ENCODE measurements at places on chromosomes 3 and 15. TPM values are rescaled to one million over a fixed set of nuclear protein-coding genes. Genes with fewer than 3 reads are reported as not detected.

FANCD2OS gene
- not detected for total RNA-seq

- no peaks in the 10 kb centered on the region for H3K36me3 ChIP-seq
- no peaks in the 10 kb centered on the region for H3K4me1 ChIP-seq
- no peak for DNase-seq
- H3K27ac ChIP-seq: no peak overlapping the region
Measured at GRCh38 chr3:181880331-181880730, 168.6 kb downstream of the SOX2 start.

DNA sequence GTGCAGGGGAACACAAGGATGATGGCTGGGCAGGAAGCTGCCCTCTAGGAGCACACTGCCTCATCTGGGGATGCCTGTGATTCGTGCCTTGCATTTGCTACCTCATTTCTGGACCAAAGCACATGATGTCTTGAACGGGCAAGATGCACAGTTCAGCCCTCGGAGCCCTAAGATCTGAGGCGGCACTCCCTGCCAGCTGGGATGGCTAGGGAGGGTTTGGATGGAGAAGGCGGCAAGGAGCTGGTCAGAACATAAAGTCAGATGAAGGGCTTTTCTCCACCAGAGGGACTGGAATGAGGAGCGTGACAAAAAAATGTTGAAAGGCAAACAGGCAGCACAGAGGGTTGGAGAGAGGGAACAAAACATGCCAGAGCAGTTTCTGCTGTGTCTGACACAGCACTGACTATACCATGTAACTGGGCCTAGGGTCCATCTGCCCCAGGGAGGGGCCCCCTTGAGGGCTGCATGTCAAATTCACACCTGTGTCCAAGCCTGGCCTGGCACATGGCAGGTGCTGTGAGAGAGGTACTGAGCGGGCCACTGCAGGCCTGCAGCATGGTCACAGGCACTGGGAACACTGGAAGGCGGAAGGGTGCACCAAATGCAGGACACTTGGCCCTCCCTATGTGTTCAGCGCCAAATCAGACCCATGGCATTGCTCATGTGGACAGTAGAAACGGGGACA, 21.7 kb downstream of the TMEM43 start:
- peak overlapping the region; percentile 81 for H3K27ac ChIP-seq
- no peak overlapping the region for H3K4me3 ChIP-seq
- no peaks in the 10 kb centered on the region for H3K36me3 ChIP-seq

DNA sequence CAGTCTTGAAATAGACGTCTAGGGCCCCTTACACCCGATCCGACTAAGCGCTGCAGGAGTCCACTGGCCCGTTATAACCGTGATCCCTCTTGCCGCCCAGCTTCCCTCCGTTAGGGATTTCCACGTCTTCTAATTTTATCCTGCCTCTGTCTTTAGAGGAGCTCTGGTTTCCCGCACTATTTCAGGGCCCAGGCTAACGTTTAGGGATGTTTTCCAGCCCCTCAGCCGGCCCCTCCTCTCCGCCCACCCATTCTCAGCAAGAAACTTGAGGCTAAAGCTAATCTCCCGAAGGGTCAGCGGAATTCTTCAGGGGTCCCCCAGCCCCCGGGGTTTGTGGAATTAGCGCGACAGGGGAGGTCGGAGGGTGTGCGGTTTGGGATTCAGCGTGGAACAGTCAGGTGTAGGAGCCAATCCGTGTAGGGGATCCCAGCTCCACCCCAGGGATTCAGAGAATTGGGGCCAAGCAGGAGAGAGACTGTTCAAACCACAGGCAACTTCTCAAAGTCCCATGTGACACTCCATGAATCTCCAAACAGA, 1.6 kb downstream of the PTX3 start:
- no peak for DNase-seq
- H3K27ac ChIP-seq: no peak overlapping the region
- no peaks in the 10 kb centered on the region for H3K36me3 ChIP-seq
- H3K4me1 ChIP-seq: peaks cover 16% of the 10 kb centered on the region
- H3K4me3 ChIP-seq: peak overlapping the region; percentile 61

DNA sequence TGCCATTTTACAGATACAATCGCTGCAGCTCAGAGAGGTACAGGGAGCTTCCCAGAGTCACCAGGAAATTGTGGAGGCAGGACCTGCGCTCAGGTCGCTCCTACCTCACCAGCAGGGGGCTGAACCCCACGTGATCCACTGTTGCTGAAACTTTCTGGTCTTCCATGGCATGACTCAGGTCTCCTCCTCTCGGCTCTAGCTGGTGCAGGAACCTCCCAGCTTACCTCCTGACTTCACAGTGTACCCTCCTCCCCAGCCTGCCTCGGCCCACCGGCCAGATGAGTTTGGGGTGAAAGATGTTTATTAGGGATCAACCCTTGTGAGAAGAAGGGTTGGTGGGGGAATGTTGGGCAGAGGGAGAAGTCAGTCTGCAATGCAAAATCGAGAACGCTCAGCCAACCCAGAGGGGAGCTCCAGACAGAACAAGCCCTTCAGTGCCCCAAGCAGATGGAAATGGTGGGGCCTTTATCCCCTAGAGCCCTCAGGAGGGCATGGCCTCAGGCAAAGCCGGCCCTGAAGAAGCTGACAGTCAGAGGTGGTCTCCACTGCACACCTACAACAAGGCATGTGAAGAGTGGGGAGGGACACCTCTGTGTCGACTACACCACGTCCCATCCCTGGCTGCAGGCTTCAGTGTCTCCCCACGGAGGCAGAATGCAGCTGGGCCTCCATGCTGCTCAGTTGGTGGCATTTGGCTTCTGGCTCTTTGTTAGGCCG, 118.6 kb upstream of the PRR20G start:
- no peak overlapping the region for H3K27ac ChIP-seq
- no peak overlapping the region for H3K4me3 ChIP-seq
- no peaks in the 10 kb centered on the region for H3K27me3 ChIP-seq

DNA sequence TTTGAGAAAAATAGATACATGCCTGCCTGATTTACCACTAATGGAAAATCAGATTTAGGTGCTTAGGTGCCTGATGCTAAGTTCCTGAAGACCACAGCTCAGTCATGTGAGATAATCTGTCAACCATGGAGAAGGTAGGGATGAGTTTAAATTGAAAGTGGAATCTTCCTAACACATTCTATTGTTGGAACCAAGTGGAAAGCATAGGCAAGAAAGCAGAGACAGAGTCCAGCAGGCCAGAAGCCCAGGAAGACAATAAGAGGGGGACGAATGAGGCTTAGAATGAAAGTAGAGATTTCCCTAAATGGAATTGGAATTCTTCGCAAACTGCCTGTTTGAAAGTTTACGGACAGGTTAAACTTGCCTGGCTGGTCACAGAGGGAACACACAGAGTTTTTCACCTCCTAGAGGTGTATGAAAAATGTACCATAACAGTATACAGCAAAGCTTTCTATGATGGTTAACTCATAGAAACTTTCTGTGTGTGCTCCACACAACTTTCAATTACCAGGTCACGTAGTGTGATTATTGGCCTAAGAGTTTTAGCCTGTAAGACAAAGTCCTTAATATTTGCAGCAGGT, 453.8 kb upstream of the KCNMB2 start:
- H3K36me3 ChIP-seq: no peaks in the 10 kb centered on the region
- H3K4me3 ChIP-seq: no peak overlapping the region
- no peak overlapping the region for H3K27ac ChIP-seq
- no peaks in the 10 kb centered on the region for H3K27me3 ChIP-seq
- DNase-seq: no peak

DNA sequence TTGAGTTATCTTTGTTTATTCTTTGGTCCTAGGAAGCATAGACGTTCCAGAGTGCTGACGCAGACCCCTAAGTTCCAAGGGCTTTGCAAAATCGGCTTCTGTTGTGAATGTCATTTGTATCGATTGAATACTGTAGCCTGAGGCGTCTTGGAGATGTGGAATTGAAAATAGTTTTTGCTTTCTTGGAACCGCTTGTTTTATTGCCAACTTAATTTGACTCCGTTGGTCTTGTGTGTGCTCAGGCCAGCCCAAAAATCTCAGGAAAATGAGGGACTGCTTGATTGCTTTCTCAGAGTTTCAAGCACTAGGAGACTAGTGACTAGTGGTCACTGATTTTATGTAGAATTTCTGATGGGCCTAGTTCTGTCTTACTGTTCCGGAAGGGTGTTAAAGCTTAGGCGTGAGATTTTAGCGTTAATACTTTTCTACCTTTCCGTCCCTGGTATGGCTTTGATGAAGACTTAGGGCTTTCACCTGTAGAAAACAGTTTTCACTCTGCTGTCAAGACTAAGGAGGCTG, 263 bp upstream of the UTS2B start:
- peak overlapping the region; percentile 92 for H3K27ac ChIP-seq
- H3K4me3 ChIP-seq: peak overlapping the region; percentile 82
- H3K4me1 ChIP-seq: peaks cover 44% of the 10 kb centered on the region

DNA sequence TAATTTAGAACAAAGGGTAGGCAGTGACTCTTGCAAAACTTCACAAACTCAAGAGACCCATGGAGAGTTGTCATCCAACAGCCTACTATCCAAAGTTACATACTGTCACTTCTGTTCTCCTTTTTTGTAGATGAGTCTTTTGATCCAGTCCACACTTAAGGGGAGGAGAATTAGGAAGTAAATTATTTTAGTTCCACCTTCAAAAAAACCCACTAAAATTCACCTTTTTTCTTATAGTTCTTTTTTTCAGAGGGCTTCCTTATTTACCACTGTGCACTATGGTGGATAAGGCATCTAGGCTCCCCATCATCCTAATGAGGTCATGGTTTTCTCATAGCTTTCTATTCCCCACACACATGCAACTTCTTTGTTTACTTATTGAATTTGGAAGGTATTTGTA, 8.6 kb upstream of the TCAIM start:
- no peak for DNase-seq
- no peaks in the 10 kb centered on the region for H3K4me1 ChIP-seq
- H3K36me3 ChIP-seq: no peaks in the 10 kb centered on the region
- no peak overlapping the region for H3K4me3 ChIP-seq
- no peak overlapping the region for H3K27ac ChIP-seq
- no peaks in the 10 kb centered on the region for H3K27me3 ChIP-seq

GRCh38 chr3:188421151-188421821, 267.3 kb downstream of the LPP start:
- H3K27me3 ChIP-seq: no peaks in the 10 kb centered on the region
- H3K4me3 ChIP-seq: no peak overlapping the region
- no peaks in the 10 kb centered on the region for H3K36me3 ChIP-seq

DNA sequence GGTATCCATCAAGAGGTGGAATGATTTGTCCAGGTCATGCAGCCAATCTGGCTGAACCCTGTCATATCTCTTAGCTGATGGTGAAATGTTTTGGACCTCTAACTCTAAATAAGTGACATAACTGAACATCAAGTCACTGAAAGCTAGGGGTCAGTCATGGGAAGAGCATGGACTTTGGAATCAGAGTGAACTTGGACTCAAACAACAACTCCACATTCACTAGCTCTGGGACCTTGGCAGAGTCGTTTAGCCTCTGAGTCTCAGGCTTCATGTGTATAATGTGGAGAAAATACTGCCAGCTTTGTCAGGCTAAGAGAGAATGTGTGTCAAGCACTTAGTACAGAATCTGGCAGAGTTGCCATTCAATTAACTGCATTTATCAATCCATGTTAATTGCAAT, 557.8 kb upstream of the CFAP20DC start:
- H3K27ac ChIP-seq: no peak overlapping the region
- no peaks in the 10 kb centered on the region for H3K4me1 ChIP-seq
- H3K27me3 ChIP-seq: no peaks in the 10 kb centered on the region
- no peak for DNase-seq
